ENCODE measurements at places on chromosomes 1 and 21.
A peak's percentile ranks its signal among the peaks of the same experiment; 100 is the strongest.

DNA sequence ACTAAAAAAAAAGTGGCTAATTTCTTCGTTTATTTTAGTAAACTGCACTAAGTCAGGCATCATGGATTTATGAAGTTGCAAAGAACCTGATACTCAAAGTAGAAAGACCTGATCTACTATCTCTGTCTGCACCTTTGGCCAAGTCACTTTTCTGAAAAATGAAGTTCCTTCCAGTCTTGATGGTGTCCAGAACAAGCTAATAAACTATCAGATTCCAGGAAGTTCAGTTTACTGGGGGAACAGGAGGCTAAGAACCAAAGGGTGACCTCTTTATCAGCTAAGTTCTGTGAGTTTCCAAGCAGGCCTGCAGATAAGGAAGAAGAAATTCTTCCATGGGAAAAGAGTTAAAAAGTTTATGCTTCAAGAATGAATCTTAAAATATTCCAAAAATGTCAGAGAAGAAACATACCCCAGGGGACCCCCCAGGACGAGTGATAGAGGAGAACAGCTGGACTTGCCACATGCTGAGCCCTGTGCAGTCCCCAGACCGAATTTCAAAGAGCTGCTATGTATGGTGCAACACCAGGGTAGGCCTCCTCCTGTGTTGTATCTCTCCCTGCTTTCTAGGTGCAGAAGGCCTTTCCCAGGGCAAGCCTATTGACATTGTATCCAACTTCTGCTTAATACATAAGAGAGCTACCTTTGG lies 72.8 kb upstream of the FGGY start:
- no peak overlapping the region for H3K27ac ChIP-seq
- no peaks in the 10 kb centered on the region for H3K36me3 ChIP-seq
- no peaks in the 10 kb centered on the region for H3K27me3 ChIP-seq
- no peak for DNase-seq

DNA sequence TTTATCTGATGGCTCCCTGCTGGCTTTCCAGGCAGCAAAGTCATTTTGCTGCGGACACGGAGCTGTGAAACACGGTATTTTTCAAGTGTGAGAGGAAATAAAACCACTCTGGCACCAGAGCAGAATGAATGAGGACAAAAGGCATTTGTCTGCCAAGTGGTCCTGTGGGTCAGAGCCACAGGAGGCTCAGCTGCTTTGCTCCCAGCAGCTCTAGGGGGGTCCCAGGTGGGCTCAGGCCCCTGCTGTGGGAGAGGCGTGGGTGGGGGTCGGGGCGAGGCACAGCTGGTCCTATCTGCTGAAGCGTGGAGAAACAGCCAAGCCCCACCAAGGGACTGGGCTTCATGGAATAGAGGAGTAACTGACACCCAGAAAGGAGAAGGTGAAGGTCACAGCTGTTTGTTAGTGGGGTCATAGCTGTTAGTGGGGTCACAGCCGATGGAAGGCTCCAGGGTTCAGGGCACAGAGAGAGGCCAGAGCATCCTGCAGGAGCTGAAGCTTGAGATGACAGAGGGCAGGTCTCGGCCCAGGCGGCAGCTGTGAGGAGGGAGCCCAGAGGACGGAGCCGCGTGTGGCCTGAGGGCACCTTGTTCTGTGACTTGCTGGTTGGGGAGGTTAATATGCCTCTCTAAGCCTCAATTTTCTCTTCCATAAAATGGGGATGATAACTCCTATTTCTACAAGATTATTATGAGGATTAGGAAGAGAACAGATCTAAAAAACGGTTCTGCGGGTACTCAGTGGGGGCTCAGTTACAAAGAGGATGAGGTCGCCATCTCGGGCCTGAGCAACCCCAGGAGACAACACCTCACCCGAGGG lies 7.1 kb downstream of the KIF17 start:
- peaks cover 18% of the 10 kb centered on the region for H3K27me3 ChIP-seq
- H3K36me3 ChIP-seq, result no peaks in the 10 kb centered on the region
- H3K27ac ChIP-seq, result no peak overlapping the region
- H3K4me1 ChIP-seq, result no peaks in the 10 kb centered on the region
- H3K4me3 ChIP-seq, result no peak overlapping the region
- no peak for DNase-seq

DNA sequence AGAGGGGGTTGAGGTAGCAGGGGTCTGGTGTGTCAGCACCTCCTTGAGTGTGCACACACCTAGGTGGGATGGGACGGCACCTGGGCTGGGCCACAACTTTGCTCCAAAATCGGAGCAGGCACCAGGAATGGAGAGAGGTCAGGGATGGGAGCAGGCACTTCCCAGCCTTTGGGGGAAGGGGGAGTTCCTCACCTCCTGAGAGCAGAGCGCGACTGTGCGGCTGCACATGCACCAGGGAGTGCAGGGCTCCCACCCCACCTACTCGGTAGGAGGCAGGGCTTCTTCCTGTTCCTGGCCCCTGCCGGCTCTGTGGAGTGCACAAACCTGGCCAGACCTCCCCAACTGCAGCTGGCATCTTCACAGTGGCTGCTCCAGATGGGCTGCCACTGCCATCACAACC lies 399.3 kb downstream of the NCAM2 start:
- no peak overlapping the region for H3K4me3 ChIP-seq
- no peak overlapping the region for H3K27ac ChIP-seq
- H3K27me3 ChIP-seq, result no peaks in the 10 kb centered on the region
- no peak for DNase-seq

DNA sequence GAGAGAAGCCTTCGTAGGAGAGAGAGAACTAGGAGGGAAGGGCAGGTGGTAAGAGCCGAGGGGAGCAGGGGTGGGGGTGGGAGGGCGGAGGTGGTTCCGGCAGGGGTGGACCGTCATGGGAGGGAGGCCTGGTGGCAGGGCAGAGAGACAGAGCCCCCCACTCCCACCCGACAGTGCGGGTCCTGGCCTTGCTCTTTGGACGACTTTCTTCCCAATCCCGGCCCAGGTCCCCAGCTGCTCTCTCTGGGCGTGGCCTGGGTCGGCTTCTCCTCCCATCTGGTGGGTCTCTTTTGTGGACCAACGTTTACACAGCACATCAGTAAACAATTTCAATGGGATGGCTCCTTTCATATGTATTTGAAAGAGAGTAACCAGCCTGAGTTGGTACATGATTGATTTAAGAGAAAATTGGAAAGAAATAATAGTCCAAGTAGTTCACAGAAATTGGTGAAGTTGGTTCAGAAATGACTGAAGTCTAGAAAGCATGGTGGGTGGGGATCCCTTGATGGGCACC lies 56.9 kb downstream of the LDLRAD2 start:
- no peak overlapping the region for H3K4me3 ChIP-seq
- H3K4me1 ChIP-seq, result no peaks in the 10 kb centered on the region
- H3K27me3 ChIP-seq, result no peaks in the 10 kb centered on the region
- H3K36me3 ChIP-seq, result peaks cover 64% of the 10 kb centered on the region
- no peak for DNase-seq
- no peak overlapping the region for H3K27ac ChIP-seq

DNA sequence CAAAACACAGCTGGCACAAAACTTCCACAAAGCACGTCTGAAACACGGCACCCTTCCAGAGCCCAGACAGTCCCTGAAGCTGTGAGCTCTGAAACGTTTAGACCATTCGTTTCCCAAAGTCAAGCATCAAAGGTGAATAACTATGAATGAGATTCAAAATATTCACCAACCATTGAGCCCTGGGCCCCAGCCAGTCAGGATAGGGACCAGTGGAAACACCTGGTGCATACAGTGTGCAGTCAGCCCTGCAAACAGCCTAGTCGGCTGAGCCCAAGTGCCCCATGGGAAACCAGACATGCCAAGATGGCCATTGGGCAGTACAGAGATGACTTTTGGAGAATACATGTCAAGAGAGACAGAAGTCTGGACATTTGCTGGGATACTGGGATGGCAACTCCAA lies 90.4 kb upstream of the EDN2 start:
- peaks cover 9% of the 10 kb centered on the region for H3K4me1 ChIP-seq
- H3K27ac ChIP-seq, result no peak overlapping the region
- DNase-seq, result no peak
- no peak overlapping the region for H3K4me3 ChIP-seq
- no peaks in the 10 kb centered on the region for H3K27me3 ChIP-seq

DNA sequence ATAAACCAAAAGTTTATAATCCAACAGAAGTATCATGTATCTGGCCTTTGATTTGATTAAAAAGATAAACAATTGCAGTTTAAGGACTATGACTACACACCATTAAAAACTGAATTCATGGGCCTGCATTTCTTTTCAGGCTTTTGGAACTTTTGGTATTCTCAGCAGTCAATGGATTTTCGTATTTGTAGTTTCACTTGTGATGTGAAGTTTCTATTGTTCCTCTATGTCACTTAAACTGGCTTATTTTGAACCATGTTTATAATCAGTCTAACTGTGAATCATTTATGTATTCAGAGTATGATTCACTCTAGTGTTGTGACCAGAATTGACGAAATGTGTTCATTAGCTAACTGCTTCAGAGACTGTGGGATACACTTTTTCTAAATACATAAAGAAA lies 132.9 kb downstream of the COQ8A start:
- no peaks in the 10 kb centered on the region for H3K4me1 ChIP-seq
- no peaks in the 10 kb centered on the region for H3K27me3 ChIP-seq
- no peak overlapping the region for H3K4me3 ChIP-seq
- H3K36me3 ChIP-seq, result peaks cover 22% of the 10 kb centered on the region
- no peak for DNase-seq

- H3K27ac ChIP-seq, result no peak overlapping the region
- H3K27me3 ChIP-seq, result no peaks in the 10 kb centered on the region
- no peaks in the 10 kb centered on the region for H3K36me3 ChIP-seq
- DNase-seq, result no peak
Measured at GRCh38 chr21:16913010-16913409, 599.8 kb upstream of the CXADR start.

- no peak for DNase-seq
- H3K27ac ChIP-seq, result no peak overlapping the region
- no peaks in the 10 kb centered on the region for H3K4me1 ChIP-seq
- no peaks in the 10 kb centered on the region for H3K36me3 ChIP-seq
- H3K27me3 ChIP-seq, result no peaks in the 10 kb centered on the region
- no peak overlapping the region for H3K4me3 ChIP-seq
Measured at GRCh38 chr1:75502776-75503175, 108.1 kb downstream of the SLC44A5 start.

DNA sequence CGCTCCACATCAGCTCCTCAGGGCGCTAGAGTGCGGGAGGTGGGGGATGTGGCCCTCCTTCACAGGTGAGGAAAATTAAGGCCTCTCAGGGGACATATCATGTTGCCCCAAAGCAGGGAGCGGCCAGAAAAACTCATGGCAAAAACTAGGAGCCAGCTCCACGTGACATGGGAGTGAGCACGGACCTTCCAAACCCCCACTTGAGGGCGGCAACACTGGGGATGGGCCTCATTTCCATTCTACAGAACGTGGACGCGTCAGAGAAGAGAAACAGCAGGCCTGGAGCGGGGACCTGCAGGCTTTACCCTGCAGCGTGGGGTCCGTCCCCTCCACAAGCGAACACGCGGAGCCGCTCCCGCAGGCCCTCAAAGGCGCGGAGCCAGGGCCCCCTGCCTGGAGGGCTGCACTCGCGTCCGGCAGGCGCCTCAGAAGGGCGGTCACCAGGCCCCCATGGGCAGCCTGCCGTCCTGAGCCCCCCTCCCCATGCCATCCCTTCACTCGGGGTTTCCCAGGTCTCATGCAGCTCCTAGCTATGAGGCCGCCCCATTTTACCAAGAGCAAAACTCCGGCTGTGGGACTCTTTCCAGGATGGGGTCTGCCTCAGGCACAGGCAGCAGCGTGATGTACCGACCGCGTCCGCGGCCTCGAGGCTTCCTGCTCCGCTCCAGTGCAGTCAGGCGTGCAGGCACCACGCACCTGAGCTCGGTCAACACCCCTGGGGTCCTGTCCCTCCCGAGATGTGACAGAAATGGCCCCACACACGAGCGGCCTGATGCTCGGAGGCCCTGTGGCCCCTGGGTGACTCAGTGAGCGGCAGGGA lies 5.5 kb downstream of the CFAP410 start:
- no peaks in the 10 kb centered on the region for H3K27me3 ChIP-seq
- DNase-seq, result no peak
- no peak overlapping the region for H3K4me3 ChIP-seq
- peaks cover 10% of the 10 kb centered on the region for H3K4me1 ChIP-seq

- H3K27me3 ChIP-seq, result no peaks in the 10 kb centered on the region
- no peak for DNase-seq
- peak overlapping the region; percentile 84 for H3K27ac ChIP-seq
- H3K36me3 ChIP-seq, result peaks cover 3% of the 10 kb centered on the region
- H3K4me3 ChIP-seq, result peak overlapping the region; percentile 56
- H3K4me1 ChIP-seq, result peaks cover 45% of the 10 kb centered on the region
Measured at GRCh38 chr1:27528818-27529703, 39.1 kb upstream of the WASF2 start.

- H3K27ac ChIP-seq, result no peak overlapping the region
- peaks cover 57% of the 10 kb centered on the region for H3K27me3 ChIP-seq
- no peak overlapping the region for H3K4me3 ChIP-seq
- peak; percentile 85 for DNase-seq
- H3K4me1 ChIP-seq, result no peaks in the 10 kb centered on the region
- H3K36me3 ChIP-seq, result no peaks in the 10 kb centered on the region
Measured at GRCh38 chr1:11858968-11859871, 475 bp upstream of the NPPB start.

- no peaks in the 10 kb centered on the region for H3K27me3 ChIP-seq
- H3K4me1 ChIP-seq, result no peaks in the 10 kb centered on the region
- no peak for DNase-seq
- H3K4me3 ChIP-seq, result no peak overlapping the region
- H3K27ac ChIP-seq, result no peak overlapping the region
Measured at GRCh38 chr1:67299296-67299695, 8.4 kb upstream of the IL12RB2 start.

GRCh38 chr1:53341521-53341895 lies 13.6 kb upstream of the LRP8 start:
- no peaks in the 10 kb centered on the region for H3K4me1 ChIP-seq
- H3K36me3 ChIP-seq, result no peaks in the 10 kb centered on the region
- DNase-seq, result peak; percentile 17
- no peak overlapping the region for H3K4me3 ChIP-seq

DNA sequence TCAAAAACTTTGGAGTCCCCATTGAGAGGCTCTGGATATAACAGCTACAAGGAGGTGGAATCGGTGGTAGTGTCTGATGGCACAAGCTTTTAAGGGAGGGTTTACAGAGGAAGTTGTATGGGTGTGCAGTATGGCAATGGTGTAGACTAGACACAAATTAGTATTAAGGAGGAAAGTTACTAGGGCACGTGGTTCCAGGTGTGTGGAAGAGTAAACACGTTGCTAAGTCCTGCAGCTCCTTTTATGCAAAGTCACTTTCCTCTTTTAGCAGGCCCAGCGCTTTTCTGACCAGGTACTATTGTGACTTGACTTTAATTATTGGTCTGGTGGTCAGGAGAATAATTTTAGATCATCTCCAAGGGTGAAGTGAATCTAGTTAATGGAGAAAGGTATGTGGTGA lies 287.5 kb upstream of the B3GALT2 start:
- no peaks in the 10 kb centered on the region for H3K36me3 ChIP-seq
- DNase-seq, result no peak
- no peaks in the 10 kb centered on the region for H3K4me1 ChIP-seq
- H3K4me3 ChIP-seq, result no peak overlapping the region

Measured in upper lobe of right lung (tissue), 1 donor.